Fibroblast of skin of right biceps (primary cell): ENCODE measurements at places on chromosomes 7 and 10.
A peak's percentile ranks its signal among the peaks of the same experiment; 100 is the strongest.

GRCh38 chr10:113285305-113285704 is 267.5 kb upstream of the HABP2 start:
- no peak for DNase-seq

GRCh38 chr7:21371360-21371759 is 56.5 kb upstream of the SP4 start:
- DNase-seq: no peak

DNA sequence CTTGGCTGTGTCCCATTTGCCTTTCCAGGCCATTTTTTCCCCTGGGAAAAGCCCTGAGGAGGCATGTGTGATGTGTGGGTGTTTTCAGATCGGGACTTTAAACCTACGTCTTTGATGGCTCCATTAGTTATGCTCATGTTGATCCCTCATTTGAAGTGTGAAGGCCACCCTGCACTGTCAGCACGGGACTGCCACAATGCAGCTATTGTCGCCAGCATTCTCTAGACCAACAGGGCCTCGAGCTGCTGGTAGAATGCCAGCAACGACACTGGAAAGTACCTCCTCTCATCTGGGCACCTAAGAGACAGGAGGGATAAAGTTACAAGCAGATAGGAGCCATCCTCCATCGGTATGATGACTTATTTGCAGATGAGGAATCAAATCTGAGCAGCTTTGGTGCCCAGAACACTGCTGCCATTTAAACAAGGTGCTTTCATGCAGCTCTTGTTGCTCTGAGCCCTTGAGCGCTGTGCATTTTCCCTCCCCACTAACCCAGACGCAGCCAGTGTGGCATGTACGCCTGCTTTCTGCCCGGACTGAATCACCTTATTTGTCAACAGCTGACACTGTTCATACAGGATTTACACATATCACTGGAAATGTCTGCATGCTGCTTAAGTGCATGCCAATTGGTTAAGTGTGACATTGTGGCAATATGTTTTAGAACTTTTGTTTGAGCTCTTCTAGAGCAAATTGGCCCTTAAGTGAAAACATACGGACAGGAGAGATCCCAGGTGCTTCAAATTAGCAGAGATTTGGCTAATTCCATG is 175.0 kb upstream of the PITRM1 start:
- DNase-seq: peak; percentile 23

- no peak for DNase-seq
These were observed 92.1 kb upstream of the PODXL start for GRCh38 chr7:131648491-131648890.

- DNase-seq: peak; percentile 67
These were observed 88.8 kb upstream of the INSIG1 start for GRCh38 chr7:155208681-155209477.

GRCh38 chr10:108911814-108912541 is 1011.3 kb downstream of the XPNPEP1 start:
- peak; percentile 73 for DNase-seq

GRCh38 chr10:22420787-22421517 is 75.7 kb downstream of the SPAG6 start:
- no peak for DNase-seq

- peak; percentile 17 for DNase-seq
These were observed 38.1 kb downstream of the TMEM130 start for GRCh38 chr7:98831641-98832221.

- DNase-seq: peak; percentile 98
These were observed at the start of gene CAV1 for GRCh38 chr7:116524609-116525297. CAV1 (plus strand) TSS chr7:116525036; CDS start chr7:116525063, 27 bp downstream.

- DNase-seq: no peak
These were observed 406.1 kb downstream of the TCERG1L start for GRCh38 chr10:130905386-130905785.

- DNase-seq: no peak
These were observed 9.5 kb downstream of the PPA1 start for GRCh38 chr10:70223728-70224127.

DNA sequence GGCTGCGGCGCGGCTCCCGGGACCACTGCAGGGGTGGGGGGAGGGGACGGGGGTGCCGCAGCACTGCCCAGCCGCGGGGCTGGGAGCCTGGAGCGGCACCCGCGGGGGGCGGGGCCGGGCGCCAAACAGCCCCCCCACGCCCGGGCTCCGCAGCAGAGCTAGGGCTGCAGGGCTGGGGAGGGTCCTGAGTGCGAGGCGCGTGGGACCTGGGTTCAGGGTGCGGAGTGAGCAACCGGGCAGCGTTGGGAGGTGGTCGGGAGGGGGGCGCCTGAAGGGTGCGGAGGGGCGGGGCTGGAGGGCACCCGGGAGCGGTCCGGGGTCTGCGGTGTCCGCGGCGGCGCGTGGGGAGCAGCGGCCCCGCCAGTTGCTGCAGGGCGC is 528 bp downstream of the CAMK2G start:
- no peak for DNase-seq

DNA sequence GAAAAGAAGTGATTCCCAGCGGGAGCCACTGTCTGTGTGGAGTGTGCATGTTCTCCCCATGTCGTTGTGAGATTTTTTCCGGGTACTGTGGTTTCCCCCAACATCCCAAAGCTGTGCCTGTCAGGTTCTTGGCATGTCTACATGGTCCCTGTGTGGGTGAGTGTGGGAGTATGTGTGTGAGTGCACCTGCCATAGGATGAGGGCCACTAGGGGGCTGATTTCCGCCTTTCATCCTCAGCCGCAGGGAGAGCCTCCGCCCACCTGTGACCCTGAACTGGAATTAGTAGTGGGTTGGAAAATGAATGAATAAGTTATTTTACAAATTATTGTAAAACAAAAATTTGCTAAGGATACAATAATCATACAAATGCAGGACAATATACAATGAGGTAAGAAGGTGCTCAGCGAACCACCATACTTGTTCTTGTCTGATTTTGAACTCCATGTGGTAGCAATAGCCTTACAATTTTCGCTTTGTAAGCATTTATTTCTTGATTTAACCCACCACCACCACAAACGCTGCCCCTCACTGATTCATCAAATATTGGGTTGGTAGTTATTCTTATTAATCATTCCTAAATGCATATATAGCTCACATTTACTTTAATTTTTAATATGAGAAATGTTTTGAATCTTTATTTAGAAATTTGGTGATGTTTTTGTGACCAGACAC is 641.2 kb upstream of the VSTM2A start:
- DNase-seq: no peak
